ENCODE measurements at places on chromosomes 2 and 18.

DNA sequence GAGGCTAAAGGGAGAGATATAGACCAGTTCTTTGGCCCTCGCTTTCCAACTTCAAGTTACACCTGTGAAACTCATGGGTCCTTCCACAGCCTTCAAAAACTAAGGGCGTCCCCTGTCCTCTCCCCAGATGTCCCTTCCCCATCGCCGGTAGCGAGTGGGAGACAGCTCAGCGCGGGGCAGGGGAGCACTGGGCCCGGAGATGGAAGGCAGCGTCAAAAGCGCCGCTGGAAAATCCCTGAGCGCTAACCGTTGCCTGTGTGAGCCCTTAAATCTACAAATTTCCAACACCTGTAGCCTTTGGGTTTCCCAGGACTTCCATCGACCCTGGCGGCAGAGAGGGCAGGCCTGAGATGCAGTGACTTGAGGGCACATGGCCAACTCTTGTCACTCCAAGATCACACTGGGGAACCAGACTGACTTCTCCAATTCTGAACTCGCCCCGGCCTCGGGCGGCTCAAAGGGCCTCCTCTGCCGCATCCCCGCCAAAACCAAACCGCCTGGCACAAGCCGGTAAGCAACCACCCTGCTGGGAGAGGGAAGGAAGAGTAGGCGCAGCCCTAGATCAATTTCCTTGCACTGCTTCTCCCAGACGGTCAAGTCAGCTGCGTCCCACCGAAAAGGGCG lies 879 bp upstream of the EPAS1 start:
- DNase-seq, result no peak

GRCh38 chr2:61157371-61158003 lies 4.5 kb upstream of the C2orf74 start:
- DNase-seq, result no peak

DNA sequence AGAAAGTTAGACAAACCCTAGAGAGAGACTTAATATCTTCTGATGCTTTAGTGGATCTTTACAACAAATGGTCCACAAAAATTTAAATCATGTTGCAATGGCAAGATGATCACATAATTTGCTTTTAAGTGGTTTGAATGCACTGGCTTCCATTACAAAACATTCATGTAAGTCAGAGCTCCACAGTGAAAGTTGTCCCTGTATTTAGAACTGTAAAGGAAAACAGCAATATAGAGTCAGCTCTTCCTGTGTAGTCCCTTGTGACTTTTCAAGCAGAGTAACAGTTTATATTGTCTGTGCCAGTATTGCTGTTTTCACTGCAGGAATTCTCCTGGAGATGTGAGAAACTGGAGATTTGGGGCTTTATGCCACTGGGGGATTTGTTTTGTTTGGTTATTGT lies 77.7 kb downstream of the MEIS1 start:
- DNase-seq, result no peak

DNA sequence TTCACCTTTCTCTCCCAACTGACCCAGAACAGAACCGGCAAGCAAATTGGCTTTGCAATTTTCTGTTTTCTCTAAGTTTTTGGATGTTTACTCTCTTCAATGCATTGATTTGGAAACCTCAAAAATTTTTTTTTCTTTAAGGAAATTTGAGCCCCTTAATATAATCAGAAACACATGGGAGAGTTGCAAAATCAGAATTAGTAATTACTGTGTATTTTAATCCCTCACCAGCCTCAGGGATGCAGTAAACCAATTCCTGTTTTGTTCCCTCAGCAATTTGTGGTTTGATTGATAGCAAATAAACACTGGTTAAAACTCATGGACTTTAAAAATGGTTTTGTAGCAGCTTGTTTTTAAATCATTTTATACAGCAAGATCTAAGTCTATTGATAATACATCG lies 281.5 kb downstream of the NEDD4L start:
- no peak for DNase-seq

GRCh38 chr18:22109535-22109934 lies 59.9 kb upstream of the GATA6 start:
- no peak for DNase-seq

DNA sequence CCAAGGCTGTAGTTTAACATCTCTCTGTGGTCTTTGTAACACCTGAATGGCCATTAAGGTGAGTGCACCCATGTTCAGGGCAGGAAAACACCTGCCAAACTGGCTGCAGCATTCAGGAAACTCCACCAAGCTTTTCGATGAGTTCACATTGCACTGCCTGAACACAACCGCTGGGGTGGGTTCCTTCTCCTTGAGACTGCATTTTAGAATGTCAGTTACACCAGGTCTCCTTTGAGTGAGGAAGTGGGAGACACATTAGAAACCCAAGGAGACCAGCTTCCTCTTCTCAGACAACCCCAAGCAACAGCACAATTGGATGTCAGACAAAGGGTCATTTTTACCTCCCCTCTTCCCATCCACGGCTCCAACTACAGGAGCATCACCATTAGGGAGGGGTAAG lies 35.2 kb downstream of the CYRIA start:
- DNase-seq, result no peak

DNA sequence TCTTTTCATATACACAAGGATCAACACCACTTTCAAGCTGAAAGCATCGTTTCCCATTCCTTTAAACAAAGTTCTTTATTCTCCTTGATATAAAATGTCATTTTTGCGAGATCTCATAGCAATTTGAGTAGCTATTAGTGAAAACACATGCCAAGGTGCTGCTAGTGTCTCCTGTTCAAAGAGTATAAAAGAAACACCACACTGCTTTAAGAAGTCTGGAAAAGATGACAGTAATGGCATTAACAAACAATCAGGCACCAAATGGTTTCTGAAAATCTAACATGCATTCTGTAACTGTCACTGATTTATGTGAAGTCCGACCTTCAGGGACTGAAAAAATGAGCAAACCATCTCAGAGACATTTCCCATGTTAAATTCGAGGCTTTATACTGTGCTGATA lies 2.4 kb downstream of the CCBE1 start:
- no peak for DNase-seq

GRCh38 chr2:99710721-99711120 lies 220.9 kb upstream of the REV1 start:
- no peak for DNase-seq

GRCh38 chr2:179344970-179345369 lies 80.3 kb upstream of the SESTD1 start:
- no peak for DNase-seq
